Astrocyte (in vitro differentiated cells and primary cell): ENCODE measurements at places on chromosomes 2 and 18.

GRCh38 chr2:23745726-23746105 lies 181.2 kb downstream of the ATAD2B start:
- DNase-seq, result peak; percentile 24

- DNase-seq, result no peak
Measured at GRCh38 chr2:41488888-41489287, 558.9 kb upstream of the PKDCC start.

DNA sequence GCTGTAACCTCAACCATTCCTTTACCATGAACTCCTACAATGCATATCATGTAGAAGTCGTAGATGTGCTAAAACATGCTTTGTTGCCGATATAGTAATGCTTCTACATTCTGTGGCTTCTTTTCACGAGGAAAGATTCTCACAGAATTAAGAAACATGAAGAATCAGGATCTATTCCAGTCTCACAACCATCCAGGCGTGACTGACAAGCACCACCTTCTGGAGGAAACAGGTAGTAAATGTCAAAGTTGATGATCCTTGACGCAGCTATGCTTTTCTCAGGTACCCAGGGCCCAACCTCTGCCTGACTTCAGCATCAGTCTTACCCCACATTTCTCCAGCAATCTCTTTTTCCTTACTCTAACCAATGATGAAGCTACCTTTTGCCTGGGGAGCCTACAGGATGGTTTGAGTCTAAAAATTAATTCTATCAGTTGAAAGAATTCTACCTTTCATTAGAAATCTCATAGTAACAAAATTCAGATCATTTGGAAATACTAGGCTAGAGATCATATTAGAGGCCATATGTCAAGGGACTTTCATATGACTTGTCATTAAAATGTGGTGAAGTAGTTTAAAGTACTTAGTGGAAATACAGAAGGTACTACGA lies 123.3 kb upstream of the RND3 start:
- DNase-seq, result no peak

DNA sequence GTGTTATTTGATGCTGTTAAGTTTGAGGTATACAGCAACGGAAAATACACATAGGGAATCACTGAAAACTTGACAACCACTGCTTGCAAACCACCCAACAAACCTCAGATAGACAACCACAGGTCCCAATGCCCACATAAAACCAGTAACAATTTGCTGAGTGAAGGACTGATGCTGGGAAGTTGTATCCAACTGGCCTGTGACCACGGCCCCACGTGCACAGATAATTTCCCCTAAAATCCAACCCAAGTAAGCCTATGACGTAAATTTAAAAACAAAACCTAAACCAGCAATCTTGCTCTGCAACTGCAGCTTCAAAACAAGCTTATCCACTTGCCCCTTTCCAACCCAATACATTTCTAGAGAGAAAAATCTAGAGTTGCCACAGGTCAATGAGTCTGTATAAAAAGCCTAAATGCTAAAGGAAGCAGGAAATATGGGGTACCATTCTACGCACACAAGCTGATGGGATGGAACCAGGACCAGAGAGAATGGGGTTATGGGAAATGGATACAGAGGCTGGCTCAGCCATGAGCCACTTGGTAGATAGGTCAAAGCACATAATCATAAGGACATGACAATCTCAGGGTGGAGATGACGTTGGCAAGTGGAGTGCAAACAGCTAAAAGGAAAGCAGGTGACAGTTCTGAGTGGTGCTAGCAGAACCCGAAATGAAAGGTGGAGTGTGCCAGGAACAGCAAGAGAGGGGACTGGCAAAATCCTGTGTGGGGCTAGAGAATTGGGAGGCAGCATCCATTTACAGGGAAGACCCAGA lies 27.8 kb upstream of the CREB1 start:
- DNase-seq, result no peak

- DNase-seq, result no peak
Measured at GRCh38 chr2:234993541-234993981, 41.7 kb downstream of the SH3BP4 start.

DNA sequence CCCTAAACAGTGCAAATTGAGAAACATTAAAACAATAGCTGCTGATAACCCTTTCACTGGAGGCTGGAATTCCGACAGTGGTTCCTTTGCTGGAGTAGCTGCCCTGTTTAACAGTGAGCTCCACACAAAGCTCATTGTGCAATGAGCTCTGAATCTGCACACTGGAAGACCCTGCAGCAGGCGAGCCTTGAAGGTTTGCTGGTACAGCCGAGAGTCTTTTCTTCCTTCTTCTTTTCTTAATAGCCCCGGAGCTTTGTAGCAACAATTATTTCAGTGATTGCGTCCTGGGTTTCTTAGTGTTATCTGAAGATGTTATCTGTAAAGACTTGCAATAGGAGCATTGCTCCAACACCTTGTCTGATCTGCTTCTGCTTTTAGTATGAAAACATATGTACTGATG lies 50.8 kb upstream of the CXCR4 start:
- DNase-seq, result no peak

GRCh38 chr2:182554950-182555349 lies 128.1 kb upstream of the PDE1A start:
- no peak for DNase-seq

DNA sequence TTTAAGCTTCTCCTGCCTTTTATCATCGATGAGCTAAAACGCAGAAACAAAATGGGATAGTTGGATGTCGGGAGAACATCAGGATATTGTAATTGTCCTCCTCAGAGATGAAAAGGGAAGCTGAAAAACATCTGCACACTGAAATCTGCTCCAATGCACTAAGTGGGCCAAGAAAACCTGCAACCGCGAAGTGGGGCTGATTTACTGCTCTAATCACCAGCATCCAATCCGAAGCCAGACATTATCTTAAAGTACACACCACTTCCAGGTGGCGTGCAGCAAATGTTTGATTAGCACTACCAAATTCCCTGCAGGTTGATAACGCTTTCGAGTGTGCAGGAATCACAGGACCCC lies 230.3 kb upstream of the SLC14A2 start:
- DNase-seq, result no peak

DNA sequence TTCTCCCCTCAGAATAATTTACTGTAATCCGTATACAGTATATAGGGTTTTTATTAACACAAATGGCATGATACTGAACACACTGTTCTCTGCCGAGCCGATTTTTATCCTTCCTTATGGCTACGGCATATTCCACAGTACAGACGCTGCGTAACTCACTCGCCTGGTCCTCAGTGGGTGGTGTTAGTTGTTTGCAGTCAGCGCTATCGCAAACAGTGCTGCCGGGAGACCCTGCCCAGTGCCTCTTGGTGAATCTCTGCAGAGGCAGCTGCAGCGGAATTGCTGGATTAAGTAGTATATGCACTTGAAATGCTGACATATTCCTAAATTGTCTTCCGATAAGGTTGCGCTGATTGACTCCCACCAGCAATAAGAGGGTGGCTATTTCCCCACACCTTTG lies 73.9 kb downstream of the MARCO start:
- DNase-seq, result no peak

GRCh38 chr18:27948986-27949385 lies 227.9 kb downstream of the CDH2 start:
- DNase-seq, result peak; percentile 29

- peak; percentile 65 for DNase-seq
Measured at GRCh38 chr18:22228976-22229375, 59.6 kb downstream of the GATA6 start.

GRCh38 chr2:171247741-171248662 lies 87.3 kb upstream of the TLK1 start:
- DNase-seq, result no peak

GRCh38 chr2:28048341-28048740 lies 157.8 kb downstream of the BABAM2 start:
- peak; percentile 37 for DNase-seq

- no peak for DNase-seq
Measured at GRCh38 chr2:12694990-12695774, 21.6 kb upstream of the TRIB2 start.

DNA sequence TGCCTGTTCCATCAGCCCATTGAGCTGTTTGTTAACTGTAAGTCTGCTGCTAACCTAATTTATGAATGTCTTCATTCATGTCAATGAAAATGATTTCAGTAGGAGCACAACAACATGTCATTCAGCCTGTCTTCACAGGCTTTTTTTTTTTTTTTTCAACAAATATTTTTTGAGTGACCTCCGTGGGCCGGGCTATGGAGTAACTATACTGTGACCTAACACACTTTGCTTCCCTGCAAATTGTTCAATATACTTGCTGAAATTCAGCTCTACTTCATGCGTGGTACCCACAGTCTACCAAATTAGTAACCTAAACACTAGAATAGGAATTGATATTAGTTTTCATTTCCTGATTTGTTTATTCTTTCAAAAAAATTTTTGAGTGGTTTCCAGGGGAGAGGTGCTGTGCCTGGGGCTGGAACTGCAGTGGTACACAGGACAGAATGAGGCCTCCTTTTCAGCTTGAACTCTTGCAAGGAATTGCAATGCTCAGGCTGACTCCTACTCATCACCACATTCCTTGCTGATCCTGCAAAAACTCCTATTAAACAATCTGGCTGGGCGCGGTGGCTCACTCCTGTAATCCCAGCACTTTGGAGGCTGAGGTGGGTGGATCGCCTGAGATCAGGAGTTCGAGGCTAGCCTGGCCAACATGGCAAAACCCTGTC lies 87.1 kb downstream of the CDH20 start:
- no peak for DNase-seq

DNA sequence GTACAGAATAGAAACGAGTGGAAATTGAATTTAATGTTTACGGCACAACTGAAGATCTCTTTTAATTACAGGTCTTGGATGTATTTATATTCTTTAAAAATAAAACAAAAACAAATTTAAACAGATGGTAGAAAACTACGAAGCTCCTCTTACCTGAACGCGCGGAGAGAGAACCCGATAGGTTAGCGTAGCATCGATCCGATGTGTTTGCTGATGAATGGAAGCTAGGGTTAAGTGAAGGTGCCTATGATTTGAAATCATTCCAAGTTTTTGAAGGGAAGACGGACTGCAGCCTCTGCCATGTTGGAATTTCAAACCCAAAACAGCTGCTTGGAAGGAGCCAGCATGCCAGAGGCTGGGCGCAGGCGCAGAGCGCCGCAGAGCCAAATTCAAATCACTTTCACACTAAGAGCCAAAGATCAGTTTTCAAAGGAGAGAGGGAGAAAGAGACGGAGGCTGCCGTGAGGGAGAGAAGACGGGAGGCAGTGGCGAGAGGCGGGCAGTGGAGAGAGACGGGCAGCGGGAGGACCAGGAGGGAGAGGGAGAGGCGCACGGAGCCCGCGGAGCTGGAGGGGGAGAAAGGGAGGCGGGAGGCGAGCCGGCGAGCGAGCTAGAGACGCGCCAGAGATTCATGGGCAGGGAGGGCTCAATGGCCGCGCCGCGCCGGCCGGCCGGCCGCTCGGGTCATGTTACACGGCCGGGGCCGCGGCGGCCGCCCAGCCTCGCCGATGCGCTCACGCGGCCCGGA lies at the start of gene FIGN:
Gene FIGN (minus strand): TSS at position 324 of the 748 bp plus-strand sequence. CDS start 1,081 bp downstream, outside the sequence.
- DNase-seq, result peak; percentile 85
